CD4-positive, alpha-beta T cell treated with Interferon alpha-2 for 1 hour (primary cell): ENCODE measurements at places on chromosomes 4 and X.

- no peak for DNase-seq
Observed at GRCh38 chr4:171813526-171814250, 484 bp downstream of the GALNTL6 start.

GRCh38 chrX:72203421-72203820, 21.9 kb downstream of the PIN4 start:
- no peak for DNase-seq

- no peak for DNase-seq
Observed at GRCh38 chr4:89411539-89412309, 104.1 kb upstream of the GPRIN3 start.

GRCh38 chr4:87116231-87116630, 104.2 kb downstream of the KLHL8 start:
- DNase-seq = no peak

DNA sequence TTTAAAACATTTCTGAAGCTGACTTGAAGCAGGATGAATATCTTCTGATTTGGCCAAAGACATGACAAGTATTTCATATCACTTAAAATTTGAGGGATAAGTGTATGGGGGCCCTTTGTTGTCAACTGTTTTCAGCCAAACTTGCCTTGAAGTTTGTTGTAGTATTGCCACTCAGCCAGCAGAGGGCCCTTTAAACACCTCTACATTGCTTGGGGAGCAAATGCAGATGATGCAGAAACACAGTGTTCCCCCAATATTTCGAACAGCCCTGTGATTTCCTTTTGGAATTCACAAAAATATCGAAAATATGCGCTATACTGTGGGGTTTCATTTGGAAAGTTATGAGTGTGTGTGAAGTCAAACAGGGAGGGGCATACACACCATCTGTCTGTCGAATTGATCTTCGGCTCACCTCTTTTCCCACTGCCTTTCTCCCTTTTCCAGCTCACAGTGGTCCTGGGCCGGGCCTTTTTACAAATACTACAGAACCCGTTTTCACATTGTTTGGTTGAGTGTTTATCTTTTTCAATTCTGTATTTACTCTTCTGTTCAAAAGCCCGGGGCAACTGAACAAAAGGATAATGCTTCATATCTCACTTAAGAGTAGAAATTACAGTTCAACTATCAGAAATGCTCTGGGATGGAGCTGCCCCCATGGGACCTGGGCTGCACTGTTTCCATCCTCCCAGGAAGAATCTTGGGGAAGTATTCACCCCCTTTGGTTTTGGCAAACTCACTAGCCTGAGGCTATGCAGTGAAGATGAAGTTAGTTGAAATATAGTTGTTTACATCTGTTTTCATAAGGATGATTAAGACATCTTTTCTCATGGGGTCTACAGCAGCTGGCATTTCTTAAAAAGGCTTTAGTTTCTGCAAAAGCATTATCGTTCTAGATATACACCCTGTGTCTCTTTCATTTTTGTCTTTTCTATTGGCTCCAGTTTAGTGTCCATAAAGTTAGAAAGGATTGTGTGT, 137.6 kb downstream of the EGF start:
- peak; percentile 67 for DNase-seq

DNA sequence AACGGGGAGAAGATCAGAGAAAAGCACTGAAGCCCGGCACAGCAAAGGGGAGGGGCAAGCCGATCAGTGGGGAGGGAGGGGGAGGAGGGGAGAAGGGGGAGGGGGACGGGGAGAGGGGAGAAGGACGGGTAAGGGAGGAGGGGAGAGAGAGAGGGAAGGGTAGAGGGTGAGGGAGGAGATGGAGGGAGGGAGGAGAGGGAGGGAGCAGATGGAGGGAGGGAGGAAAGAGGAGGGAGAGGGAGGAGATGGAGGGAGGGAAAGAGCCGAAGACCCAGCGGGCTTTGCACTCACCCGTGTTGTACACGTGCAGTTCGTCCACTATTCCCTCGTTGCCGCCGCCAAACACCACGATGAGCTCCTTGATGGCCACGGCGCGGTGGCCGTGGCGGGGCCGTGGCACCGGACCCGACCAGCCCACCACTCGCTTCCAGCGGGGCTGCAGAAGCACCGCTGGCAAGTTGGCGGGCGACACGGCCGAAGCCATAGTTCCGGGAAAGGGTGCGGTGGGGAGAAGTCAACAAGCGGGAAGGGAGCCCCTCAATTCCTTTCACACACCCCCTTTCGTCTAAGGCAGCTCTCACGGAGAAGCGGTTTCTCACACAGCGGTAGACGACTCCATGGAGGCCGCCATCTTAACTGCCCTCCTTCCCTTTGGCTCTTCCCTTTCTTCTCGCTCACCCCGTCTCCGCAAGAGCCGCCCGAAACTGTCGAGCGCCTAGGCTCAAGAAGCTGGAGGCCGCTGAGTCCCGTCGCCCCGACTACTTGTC, 1.1 kb downstream of the HCFC1 start:
- peak; percentile 36 for DNase-seq

DNA sequence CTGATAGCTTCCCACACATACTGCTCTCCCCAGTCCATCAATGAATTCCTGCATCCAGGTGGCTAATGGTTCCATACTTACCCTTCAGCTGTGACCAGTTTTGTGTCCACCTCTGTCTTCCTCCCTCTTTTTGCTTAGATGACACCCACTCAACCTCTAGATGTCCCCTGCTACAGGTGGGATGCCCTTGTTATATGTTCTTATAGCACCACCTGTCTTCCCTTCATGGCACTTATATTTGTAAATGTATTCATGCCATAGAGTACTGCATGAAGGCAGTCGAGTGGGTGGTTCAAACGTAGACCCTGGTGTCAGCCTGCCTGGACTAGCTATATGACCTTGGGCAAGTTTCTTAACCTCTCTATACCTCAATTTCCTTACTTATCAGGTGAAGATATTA, 6.5 kb upstream of the USP46 start:
- no peak for DNase-seq

DNA sequence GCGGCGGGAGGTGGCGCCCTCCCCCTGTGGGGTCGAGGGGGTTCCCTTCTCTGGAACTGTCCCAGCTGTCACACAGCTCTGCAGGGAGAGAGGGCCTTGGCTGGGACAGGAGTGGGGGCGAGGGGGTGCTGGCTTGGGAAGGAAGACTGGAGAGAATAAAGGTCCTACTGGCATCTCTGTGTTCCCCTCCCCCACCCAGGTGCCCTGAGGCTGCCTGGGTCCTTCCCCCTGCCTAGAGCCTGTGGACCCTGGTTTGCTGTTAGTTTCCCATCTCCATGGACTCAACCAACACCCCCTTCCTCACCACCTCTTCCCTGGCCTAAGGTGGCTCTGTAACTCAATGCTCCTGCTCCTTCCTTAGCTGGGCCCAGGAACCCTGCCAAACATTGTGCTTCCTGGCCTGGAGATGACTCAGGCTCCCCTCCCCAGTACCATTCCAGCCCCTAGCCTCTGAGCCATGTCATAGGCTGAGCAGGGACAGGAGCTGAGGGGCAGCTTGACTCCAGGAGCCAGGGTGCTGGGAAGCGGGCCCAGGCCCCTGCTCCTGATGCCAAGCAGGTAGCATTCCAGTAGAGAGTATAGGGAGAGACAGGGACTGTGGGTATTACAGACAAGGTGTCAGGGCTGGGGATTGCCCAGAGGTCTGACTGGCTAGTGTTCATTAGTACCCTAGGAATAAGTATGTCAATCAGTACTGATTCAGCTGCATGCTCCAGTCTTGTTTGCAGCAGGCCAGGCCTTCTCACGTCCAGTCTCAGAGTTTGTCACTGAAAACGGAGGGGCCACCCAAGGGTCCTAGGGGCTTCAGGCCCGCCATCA, 100.7 kb downstream of the EFNB1 start:
- DNase-seq = no peak

DNA sequence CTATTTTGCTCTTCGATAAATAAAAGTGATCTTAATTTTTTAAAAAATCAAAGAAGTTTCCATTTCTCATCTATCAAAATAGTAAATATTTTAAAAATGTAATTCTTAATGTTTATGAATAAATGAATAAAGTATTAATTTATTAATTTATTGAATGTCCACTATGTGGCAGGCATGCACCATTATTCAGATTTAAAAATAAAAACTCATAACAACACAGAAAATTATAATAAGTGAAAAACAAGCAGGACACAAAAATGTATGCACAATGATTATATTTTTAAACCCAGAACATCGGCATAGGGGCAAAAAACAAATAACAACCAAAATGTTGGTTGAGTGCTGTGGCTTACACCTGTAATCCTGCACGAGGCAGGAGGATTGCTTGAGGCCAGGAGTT, 5.3 kb upstream of the PYURF start:
- DNase-seq = no peak

DNA sequence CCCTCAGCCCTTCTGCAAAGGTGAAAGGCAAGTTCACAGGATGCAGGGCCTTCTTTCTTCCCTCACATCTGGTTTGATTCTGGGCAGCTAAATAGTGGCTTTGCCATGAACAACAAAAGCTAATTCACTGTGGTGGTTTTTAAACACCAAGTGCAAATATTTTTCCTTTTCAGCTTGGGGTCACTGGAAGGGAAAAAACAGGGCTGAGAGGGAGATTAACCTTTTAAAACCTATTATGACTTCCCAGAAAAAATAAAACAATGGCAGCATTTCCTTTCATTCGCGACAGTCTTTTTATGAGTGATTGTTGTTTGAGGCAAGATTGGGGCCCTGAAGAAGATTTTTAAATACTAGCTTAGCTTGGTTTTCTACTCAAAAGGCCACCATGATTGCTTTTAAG, 103.7 kb upstream of the SCML1 start:
- no peak for DNase-seq

- no peak for DNase-seq
Observed at GRCh38 chr4:165364452-165365080, 14.2 kb upstream of the CPE start.

- DNase-seq = no peak
Observed at GRCh38 chrX:74788545-74789086, 136.6 kb downstream of the NEXMIF start.

GRCh38 chrX:17042037-17042436, 95.6 kb downstream of the REPS2 start:
- DNase-seq = no peak

DNA sequence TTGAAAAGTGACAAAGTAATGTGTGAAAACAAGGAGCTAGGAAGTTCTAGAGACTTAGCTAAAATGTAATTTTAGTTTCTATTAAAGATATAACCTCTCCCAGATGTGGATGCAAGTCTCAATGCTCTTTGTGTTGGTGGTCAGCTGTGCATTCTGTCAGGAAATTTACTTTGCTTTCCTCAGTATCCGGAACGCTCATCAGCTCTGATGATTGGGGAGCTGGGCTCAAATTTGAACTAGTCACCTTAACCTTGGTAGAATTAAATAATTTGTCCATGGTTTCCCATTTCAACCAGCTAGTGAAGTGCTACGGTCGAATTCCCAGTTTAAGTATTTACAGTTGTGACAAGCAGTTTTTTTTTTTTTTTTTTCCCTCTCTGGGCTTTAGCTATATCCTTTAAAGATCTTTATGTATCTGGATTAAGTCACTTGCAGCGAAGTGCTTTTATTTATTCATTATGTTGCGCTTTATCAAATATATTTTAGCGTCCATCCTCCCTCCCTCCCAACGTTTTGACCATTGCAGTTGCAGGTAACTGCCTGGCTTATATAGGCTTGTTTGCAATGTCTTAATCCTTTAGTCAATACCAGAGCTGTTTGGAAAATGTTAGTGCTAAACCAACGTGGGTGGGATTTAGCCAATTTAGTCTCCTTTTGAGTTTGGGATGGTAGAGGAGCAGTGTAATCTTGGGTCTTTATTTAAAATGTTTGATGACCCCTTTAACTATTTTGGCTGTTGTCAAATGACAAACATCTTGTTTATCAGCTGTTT, 2.1 kb downstream of the OGT start:
- DNase-seq = no peak

DNA sequence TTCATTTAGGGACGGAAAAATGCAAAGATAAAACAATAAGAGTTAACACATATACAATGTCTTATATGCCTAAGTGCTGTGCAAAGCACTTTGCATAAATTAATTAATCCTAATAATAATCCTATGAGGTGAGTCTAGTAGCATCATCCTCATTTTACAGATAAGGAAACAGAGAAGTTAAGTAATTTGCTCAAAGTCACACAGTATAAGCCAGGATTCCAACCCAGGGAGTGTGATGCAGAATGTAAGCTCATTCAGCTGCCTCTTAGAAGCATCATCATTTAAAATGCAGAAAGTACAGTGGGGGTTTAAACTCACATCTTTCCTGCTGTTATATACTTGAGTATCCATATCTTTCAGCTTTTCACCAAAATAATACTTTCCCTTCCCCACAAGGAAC, 203.7 kb downstream of the LARP7 start:
- DNase-seq = no peak

DNA sequence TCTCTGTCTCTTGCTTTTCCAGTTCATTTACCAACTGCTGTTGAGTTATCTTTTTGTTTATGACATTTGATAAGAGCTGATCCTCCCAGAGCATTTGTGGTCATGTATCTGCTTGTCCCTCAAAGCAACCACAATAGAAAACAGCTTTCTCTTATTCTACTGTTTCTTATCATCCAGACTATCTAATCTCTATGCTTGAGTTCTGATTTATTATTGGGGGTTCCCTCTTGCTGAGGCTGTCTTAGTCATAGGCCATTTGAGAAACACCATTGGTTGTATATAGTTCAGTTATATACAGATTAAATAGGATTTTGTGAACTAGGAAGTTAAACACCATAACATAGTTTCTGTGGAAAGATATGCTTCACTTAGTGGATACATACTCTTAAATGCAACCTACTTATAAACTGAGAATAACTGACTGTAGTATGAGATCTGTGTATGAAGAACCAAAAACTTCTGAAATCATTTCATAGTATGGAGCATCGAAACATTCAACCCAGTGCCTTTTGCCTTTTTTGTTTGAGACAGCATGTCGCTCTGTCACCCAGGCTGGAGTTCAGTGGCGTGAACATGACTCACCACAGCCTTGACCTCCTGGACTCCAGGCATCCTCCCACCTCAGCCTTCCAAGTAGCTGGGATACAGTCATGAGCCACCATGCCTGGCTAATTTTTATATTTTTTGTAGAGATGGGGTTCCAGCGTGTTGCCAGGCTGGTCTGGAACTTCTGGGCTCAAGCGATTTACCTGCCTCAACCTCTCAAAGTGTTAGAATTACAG, 75.8 kb downstream of the STIM2 start:
- peak; percentile 26 for DNase-seq

DNA sequence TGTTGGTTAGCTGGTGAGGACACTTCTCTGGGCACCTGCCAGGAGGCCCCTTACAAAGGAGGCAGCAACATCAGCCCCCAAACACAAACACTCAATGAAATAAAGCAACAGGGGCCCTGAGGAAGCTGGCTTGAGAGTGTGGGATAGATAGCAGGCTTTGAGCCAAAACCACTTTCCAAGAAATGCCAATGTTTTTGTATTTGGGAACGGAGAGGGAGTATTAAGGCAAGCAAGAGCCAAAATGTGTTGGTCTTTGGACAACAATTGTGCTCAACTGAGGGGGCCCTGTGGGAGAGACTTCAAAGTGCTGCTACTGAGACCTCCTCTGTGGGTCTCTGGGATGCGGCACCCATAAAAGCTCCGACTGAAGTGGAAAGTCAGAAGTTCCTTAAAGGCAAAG, 41.0 kb downstream of the RAI2 start:
- DNase-seq = no peak

GRCh38 chr4:128915544-128915943, 106.0 kb downstream of the JADE1 start:
- no peak for DNase-seq
